ENCODE measurements at places on chromosomes 4 and X.

- no peak for DNase-seq
Measured at GRCh38 chr4:73663576-73663975, 43.3 kb upstream of the RASSF6 start.

GRCh38 chr4:72893354-72894066 is 176.0 kb downstream of the COX18 start:
- no peak for DNase-seq

GRCh38 chr4:168019019-168019651 is 73.2 kb upstream of the ANXA10 start:
- no peak for DNase-seq

DNA sequence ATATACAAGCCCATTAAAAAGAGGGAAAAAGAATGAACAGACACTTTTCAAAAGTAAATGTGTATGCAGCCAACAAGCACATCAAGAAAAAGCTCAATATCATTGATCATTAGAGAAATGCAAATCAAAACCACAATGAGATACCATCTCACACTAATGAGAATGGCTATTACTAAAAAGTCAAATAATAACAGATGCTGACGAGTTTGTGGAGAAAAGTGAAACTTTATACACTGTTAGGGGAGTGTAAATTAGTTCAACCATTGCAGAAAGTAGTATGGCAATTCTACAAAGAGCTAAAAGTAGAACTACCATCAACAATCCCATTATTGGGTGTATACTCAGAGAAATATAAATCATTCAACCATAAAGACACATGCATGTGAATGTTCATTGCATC is 203.0 kb downstream of the ARAP2 start:
- no peak for DNase-seq

- no peak for DNase-seq
Measured at GRCh38 chrX:101397779-101398178, 7.0 kb downstream of the RPL36A start.

Measured in ureter (tissue), 1 donor.